ENCODE measurements at places on chromosomes 12 and 14.

- DNase-seq: no peak
Measured at GRCh38 chr12:126554625-126555024, 1489.4 kb downstream of the AACS start.

- peak; percentile 67 for DNase-seq
Measured at GRCh38 chr14:104800015-104800770, 708 bp upstream of the ZBTB42 start.

GRCh38 chr14:72169521-72169920 lies 237.3 kb downstream of the RGS6 start:
- DNase-seq: no peak

DNA sequence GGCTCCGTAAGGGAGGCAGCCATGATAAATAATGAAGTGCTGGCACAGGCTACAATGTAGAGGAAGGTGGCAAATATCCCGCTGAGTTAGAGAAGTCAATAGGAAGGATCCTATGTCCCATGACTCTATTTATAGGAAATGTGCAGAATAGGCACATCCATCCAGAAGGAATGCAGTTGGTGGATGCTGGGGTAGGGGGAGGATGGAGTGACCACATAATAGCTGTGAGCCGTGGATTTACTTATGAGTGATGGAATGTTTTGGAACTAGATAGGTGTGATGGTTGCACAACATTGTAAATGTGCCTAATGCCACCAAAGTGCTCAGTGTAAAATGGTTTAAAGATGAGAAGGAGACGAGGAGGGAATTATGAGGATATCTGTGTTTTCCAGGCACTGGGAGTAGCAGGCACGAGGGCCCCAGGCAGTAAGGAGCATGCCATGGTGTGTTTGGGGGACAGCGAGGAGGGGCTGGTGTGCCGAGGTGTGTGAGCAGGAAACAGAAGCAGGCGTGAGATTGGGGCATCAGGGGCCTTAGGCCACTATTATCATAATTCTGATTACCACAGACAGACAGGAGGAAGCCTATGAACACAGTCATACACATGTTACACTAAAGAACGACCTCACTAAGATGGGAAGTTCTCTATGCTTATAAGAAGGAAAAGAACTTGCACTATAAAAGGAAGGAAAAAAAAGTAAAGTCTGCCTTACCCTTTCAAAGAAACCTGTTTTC lies 837.3 kb upstream of the TMEM132C start:
- DNase-seq: no peak
